ENCODE measurements at places on chromosomes 12 and 14. TPM values are rescaled to one million over a fixed set of nuclear protein-coding genes. Genes with fewer than 3 reads are reported as not detected.

GRCh38 chr14:26810631-26811030, 212.8 kb upstream of the NOVA1 start:
- H3K36me3 ChIP-seq, result no peaks in the 10 kb centered on the region
- no peak overlapping the region for H3K4me3 ChIP-seq

DNA sequence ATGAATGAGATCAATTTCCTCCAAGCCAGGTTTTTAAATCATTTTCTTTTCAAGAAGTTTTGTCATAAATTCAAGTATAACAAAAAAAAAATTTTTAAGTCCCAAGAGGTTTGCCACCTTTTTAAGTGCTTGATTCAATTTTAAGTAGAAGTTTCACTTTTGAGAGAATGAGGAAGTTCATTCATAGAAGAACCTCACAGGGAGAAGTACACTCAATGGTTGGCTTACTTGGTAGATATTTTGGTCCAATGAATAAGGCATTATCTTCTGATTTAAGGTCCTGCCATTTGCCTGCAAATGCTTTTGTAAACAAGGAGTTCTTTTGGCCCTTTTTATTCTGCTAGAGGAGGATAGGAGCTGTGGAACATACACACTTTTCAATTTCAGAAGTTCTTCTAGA, 96.7 kb upstream of the NOVA1 start:
- H3K4me1 ChIP-seq, result no peaks in the 10 kb centered on the region
- no peaks in the 10 kb centered on the region for H3K27me3 ChIP-seq
- no peaks in the 10 kb centered on the region for H3K36me3 ChIP-seq
- H3K27ac ChIP-seq, result no peak overlapping the region
- no peak for DNase-seq

DNA sequence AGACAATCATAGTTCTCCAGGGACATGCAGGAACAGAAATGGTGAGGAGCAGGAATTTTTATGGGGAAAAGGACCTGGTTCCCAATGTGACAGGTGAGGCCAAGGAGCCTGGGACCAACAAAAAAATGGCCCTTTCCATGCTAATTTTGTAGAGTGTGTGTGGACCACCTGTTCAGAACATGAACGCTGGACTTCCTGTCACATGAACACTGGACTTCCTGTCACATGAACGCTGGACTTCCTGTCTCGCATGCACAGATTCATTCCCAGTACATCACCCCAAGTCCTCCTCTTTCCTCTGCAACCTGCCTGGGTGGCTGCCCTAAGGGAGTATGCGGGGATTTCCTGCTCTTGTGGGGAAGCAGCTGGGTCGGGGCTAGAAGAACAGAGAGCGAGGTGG, 10.1 kb downstream of the FGF6 start:
- no peak for DNase-seq
- H3K27ac ChIP-seq, result no peak overlapping the region
- H3K36me3 ChIP-seq, result no peaks in the 10 kb centered on the region
- no peak overlapping the region for H3K4me3 ChIP-seq
- peaks cover 3% of the 10 kb centered on the region for H3K4me1 ChIP-seq
- peaks cover 2% of the 10 kb centered on the region for H3K27me3 ChIP-seq

DNA sequence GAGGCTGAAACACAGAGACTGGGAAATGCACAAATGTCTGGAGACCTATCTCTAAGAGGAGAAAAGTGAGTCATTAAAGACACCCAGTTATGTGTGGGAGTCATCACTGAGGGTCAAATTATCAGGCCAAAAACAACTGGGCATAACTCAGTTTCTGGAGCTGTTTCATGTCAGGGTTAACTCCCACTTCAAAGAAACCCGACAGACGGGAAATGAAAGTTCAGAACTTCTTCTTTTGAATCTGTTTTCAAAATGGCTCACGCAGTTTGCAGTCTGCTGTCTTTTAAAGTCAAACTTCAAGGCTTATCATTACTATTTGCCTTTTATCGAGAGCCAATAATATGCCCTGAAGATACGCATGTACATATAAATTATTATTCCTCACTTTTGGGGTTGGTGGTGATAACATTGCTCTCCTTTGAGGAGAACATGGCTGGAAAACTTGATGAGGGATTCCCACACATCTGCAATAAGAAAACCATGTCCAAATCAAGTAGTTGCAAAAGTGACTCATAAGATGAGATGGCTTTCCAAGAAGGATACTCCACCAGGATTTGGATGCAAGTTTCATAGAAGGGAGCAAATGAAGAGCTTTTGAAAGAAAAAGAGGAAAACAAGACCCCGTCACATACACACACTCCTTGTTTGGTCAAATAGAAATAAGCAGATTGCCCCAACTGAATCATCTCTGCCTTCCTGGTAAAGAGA, 341.4 kb downstream of the ADAMTS20 start:
- no peaks in the 10 kb centered on the region for H3K27me3 ChIP-seq
- peaks cover 35% of the 10 kb centered on the region for H3K4me1 ChIP-seq
- no peak overlapping the region for H3K27ac ChIP-seq
- DNase-seq, result no peak

DNA sequence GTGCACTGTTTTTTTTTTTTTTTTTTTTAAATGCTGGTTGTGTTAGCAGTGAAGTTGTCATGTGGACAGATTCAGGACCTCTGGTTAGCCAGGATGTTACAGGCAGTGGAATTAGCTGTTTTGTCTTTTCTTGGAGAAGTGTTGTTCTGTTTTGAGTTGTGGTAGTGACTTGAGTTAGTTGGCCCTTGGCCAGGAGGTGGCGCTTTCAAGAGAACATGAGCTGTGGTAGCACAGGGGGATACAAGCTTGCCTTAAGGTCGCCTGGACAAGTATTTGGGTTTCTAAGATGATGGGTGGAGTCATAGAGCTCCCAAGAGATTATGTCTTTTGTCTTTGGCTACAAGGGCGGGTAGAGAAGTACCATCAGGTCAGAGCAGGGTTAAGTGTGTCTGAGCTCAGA, 33.3 kb upstream of the CCDC198 start:
- H3K36me3 ChIP-seq, result no peaks in the 10 kb centered on the region
- no peaks in the 10 kb centered on the region for H3K4me1 ChIP-seq
- H3K27ac ChIP-seq, result no peak overlapping the region

GRCh38 chr12:1622406-1622805, 6.6 kb upstream of the WNT5B start:
- peak overlapping the region; percentile 66 for H3K27ac ChIP-seq
- H3K4me3 ChIP-seq, result no peak overlapping the region
- no peak for DNase-seq
- H3K36me3 ChIP-seq, result peaks cover 6% of the 10 kb centered on the region
- peaks cover 46% of the 10 kb centered on the region for H3K4me1 ChIP-seq
- H3K27me3 ChIP-seq, result no peaks in the 10 kb centered on the region

DNA sequence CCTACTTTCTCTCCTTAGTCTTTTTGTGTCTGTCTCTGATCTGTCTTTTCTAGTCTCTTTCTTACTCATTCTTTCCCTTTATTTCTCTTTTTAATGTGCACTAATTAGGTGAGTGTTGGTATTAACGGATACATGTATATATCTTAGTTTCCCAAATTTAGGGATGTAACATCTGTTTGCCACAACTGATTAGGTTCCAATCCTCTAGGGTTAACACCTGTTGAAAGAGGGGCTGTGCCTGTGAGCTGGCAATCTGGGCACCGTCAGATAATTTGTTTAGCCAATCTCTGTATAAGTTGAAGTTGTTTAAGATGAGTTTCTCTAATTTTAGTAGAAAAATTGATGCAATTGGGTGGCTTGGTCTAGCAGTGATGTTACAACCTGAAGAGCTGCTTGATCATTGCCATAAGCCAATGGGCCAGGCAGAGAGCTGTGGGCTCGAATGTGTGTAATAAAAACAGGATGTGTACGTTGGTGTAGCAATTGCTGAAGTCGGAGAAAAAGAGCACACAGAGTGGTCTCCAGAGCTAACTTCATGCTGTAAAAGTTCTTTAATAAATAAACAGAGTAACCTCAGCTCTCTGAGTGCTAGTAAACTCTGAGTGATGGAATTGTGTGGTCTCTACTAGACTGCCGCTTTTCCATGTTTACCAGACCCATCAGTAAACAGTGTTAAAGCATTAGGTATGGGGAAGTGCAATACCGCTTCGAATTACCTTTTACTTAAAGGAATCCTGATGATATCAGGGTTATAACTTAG, 18.3 kb upstream of the LYZ start:
- H3K27me3 ChIP-seq, result peaks cover 66% of the 10 kb centered on the region
- peaks cover 5% of the 10 kb centered on the region for H3K36me3 ChIP-seq
- no peak overlapping the region for H3K27ac ChIP-seq
- peaks cover 9% of the 10 kb centered on the region for H3K4me1 ChIP-seq
- no peak overlapping the region for H3K4me3 ChIP-seq

- H3K36me3 ChIP-seq, result peaks cover 1% of the 10 kb centered on the region
- peaks cover 26% of the 10 kb centered on the region for H3K27me3 ChIP-seq
- no peak for DNase-seq
- no peak overlapping the region for H3K27ac ChIP-seq
- no peak overlapping the region for H3K4me3 ChIP-seq
These were observed 50.0 kb downstream of the FOS start for GRCh38 chr14:75328558-75329155.

GRCh38 chr12:97701901-97702300, 239.3 kb downstream of the RMST start:
- H3K4me3 ChIP-seq, result no peak overlapping the region
- H3K4me1 ChIP-seq, result no peaks in the 10 kb centered on the region
- no peak overlapping the region for H3K27ac ChIP-seq

- no peak overlapping the region for H3K27ac ChIP-seq
- DNase-seq, result no peak
- H3K4me1 ChIP-seq, result no peaks in the 10 kb centered on the region
- no peaks in the 10 kb centered on the region for H3K36me3 ChIP-seq
These were observed 382.2 kb downstream of the CCER1 start for GRCh38 chr12:90572778-90573177.

DNA sequence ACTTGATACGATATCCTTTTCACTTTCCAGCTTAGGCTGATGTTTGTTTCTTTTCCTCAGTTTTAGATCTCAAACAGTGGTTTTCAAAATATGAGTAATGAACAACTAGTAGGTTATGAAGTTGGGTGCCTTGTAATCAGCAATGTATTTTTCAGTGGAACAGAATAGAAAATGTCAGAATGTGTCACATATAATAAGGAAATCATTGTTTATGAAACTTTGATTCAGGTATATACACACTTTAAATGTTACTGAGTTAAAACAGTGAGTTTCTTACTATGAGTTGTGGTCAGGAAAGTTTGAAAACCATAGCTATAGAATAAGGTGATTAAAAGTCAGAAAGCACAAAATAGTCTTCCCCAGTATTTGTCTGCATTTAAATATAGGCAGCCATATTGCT, 39.8 kb downstream of the TBK1 start:
- no peaks in the 10 kb centered on the region for H3K4me1 ChIP-seq
- H3K4me3 ChIP-seq, result no peak overlapping the region
- no peaks in the 10 kb centered on the region for H3K27me3 ChIP-seq
- peaks cover 16% of the 10 kb centered on the region for H3K36me3 ChIP-seq
- no peak overlapping the region for H3K27ac ChIP-seq

DNA sequence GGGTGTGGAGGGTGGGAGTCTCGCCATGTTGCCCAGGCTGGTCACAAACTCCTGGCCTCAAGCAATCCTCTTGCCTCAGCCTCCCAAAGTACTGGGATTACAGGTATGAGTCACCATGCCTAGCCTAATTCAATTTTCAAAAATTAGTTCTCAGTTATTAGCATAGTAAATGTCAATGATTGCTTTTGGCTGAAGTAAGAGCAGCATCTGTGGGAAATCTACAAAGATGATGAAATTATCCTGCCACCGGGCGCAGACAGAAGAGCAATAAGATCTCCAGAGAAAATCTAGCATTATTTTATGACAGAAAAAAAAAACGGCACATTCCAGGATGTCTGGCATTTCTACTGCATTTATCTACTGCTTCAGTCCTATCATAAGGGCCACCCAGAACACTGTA, 97.9 kb upstream of the DAAM1 start:
- H3K27me3 ChIP-seq, result no peaks in the 10 kb centered on the region
- no peak for DNase-seq
- no peak overlapping the region for H3K4me3 ChIP-seq
- no peaks in the 10 kb centered on the region for H3K36me3 ChIP-seq

- H3K27ac ChIP-seq, result no peak overlapping the region
- H3K27me3 ChIP-seq, result no peaks in the 10 kb centered on the region
- H3K4me3 ChIP-seq, result no peak overlapping the region
- H3K36me3 ChIP-seq, result no peaks in the 10 kb centered on the region
- no peak for DNase-seq
These were observed 150.9 kb downstream of the SLC15A4 start for GRCh38 chr12:128672893-128673292.

GRCh38 chr12:100474617-100475016, 951 bp downstream of the NR1H4 start:
- H3K27ac ChIP-seq, result no peak overlapping the region
- no peak for DNase-seq
- H3K4me1 ChIP-seq, result no peaks in the 10 kb centered on the region
- H3K4me3 ChIP-seq, result no peak overlapping the region
- H3K36me3 ChIP-seq, result no peaks in the 10 kb centered on the region
- H3K27me3 ChIP-seq, result peaks cover 27% of the 10 kb centered on the region

- peaks cover 2% of the 10 kb centered on the region for H3K27me3 ChIP-seq
- H3K4me3 ChIP-seq, result no peak overlapping the region
- no peak overlapping the region for H3K27ac ChIP-seq
These were observed 691.6 kb upstream of the FBXO33 start for GRCh38 chr14:40123816-40124215.

The AICDA gene
- total RNA-seq, result not detected

The P2RX2 gene
- total RNA-seq, result not detected

The GPR135 gene
- 4.0 TPM for total RNA-seq

The NOPCHAP1 gene
- total RNA-seq, result 11.5 TPM

The CRIP2 gene
- total RNA-seq, result 264 TPM

The SPIC gene
- not detected for total RNA-seq

The P3H3 gene
- total RNA-seq, result 114 TPM

The MIPOL1 gene
- 9.8 TPM for total RNA-seq

Measured in chondrocyte (in vitro differentiated cells).